ENCODE measurements at places on chromosomes 1 and 21.

GRCh38 chr21:24197923-24198322 lies 1409.4 kb downstream of the MRPL39 start:
- no peak for DNase-seq

- DNase-seq, result no peak
Observed at GRCh38 chr1:92949937-92950817, 11.1 kb downstream of the DIPK1A start.

GRCh38 chr1:37094302-37094701 lies 60.0 kb upstream of the GRIK3 start:
- no peak for DNase-seq

- DNase-seq, result peak; percentile 27
Observed at GRCh38 chr1:244801246-244801645, 34.2 kb upstream of the COX20 start.

- DNase-seq, result no peak
Observed at GRCh38 chr1:71438626-71439025, 357.8 kb upstream of the ZRANB2 start.
